ENCODE measurements at places on chromosomes 6 and 20.

DNA sequence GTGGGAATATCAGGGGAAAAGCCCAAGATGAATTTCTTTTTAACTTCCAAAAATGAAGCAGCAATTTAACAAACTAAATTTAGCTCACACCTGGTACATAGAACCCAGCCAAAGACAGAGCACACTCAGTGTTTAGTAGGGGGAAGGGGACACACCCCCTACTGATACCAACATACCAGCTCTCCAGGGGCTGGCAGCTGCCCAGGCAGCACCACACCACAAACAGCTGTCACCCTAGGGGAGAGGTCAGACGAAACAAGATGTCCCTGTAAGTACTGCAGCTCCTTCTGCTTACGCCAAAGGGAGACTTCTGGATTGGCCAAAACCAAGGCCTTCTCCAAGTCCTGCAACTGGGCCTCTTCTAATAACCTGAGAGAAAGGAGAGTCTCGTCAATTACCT lies 26.0 kb downstream of the MDN1 start:
- no peak for DNase-seq

- no peak for DNase-seq
These were observed 63.2 kb upstream of the BMP2 start for GRCh38 chr20:6704132-6704861.

GRCh38 chr6:3072798-3073197 lies 4.5 kb downstream of the RIPK1 start:
- DNase-seq, result no peak

- DNase-seq, result no peak
These were observed 3.4 kb upstream of the BHLHE23 start for GRCh38 chr20:63009988-63010769.

DNA sequence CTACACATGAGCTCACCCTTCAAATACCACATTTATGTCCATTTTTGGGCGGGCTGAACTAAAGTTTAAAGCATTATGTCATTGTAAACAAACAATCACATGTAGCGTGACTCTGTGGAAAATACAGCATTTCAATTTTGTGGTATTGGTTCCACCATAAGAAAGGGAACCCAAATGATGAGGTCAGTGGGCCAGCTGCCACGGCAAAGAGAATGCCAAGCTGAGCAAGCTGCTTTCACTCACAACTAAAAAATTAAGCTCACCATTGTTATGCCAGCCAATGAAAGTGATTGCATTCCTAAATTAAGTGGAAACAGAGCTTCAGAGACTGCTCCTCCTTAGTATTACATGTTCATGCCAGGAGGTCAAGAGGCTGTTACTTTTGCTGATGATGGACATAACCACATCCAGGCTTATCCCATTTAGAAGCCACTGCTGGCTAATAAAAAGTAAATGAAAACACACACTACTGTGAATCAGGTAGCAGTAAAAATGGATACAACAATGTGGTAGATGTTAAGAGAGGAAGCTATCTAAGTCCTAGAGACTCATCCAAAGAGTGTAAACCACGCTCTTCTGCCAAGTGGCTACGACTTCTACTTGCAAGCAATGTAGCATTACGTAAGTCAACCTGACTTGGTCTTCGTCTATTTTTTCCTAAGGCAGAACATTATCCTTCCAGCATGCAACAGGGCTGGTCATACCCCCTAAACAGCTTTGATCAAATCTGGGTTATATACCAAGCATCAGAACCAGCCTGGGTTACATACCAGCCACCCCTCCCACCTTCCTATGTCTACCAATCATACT lies 164.8 kb downstream of the BACH2 start:
- DNase-seq, result peak; percentile 29

DNA sequence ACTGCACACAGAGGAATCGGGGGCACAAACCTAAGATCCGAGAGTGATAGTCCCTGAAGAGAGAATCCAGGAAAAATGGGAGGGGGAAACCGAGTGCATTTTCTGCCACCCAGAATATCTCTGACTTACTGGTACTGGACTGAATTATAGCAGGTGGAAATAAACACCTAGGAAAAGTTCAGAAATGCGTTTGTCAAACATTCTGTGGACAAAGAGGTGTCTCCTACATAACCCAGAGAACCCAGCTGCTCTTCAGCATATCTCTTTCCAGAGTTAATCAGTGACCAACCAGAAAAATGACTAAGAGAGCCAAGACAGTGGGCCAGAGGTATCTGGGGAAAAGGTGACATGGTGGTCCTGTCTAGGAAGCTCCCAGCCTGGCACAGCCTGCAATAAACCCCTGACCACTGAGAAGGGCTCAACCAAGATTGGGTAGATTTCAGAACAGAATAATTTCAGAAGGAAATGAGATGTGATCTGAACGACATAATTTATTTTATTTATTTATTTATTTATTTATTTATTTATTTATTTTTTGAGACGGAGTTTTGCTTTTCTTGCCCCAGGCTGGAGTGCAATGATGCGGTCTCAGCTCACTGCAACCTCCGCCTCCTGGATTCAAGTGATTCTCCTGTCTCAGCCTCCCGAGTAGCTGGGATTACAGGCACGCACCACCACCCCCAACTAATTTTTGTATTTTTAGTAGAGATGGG lies 6.0 kb upstream of the VNN1 start:
- no peak for DNase-seq

DNA sequence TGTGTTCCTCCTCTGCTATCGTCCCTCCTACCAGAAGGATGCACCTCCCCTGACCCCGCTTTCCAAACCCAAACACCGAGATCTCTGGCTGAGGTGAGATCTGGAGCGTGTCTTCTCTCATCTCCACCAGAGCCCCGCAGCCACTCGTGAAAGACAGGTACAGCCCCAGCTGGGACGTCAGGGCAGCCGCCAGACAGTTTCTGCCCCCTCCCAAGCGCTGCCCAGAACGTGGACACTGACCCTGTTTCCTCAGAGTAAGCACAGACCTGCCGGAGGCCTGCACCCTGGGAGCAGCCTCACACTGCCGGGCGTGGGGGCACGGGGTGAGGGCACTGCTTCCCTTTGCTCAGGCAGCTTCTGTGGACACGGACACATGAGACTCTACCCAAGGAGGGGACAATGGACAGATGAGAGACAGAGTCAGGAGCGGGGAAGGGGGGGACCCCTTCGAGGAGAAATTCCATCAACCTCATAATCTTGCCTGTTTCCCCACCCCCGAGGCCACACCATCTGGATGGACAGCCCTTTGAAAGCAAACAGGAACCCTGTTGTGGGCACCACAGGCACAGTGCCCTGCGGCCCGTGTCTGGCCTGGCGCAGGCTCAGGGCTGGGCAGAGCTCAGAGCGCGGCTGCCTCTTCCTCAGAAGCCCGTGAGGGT lies 210.6 kb downstream of the DLL1 start:
- DNase-seq, result no peak

GRCh38 chr6:15299430-15300131 lies 53.7 kb downstream of the JARID2 start:
- DNase-seq, result peak; percentile 98

- no peak for DNase-seq
These were observed 24.1 kb upstream of the TRIM27 start for GRCh38 chr6:28947831-28948270.

GRCh38 chr20:33444797-33445560 lies 1.4 kb upstream of the SNTA1 start:
- DNase-seq, result no peak

DNA sequence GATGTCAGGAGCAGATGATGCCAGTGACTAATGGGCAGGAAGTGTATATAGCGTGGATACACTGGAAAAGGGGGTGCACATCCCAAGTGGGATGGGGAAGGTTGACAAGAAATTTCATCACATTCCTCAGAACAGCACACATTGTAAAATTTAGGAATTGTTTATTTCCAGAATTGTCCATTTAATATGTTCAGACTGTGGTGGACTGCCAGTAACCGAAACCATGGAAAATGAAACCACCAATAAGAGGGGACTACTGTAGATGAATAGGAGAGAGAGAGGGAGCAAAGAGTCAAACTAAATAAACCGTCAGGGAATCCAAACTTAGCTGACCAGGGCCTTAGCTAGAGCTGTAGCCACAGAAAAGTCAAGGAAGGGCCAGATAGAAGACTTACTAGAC lies 164.4 kb upstream of the PRDM1 start:
- no peak for DNase-seq

GRCh38 chr20:21109144-21109543 lies 3.0 kb upstream of the LINC00237 start:
- no peak for DNase-seq

GRCh38 chr6:39696986-39697788 lies 28.0 kb downstream of the KIF6 start:
- DNase-seq, result no peak

DNA sequence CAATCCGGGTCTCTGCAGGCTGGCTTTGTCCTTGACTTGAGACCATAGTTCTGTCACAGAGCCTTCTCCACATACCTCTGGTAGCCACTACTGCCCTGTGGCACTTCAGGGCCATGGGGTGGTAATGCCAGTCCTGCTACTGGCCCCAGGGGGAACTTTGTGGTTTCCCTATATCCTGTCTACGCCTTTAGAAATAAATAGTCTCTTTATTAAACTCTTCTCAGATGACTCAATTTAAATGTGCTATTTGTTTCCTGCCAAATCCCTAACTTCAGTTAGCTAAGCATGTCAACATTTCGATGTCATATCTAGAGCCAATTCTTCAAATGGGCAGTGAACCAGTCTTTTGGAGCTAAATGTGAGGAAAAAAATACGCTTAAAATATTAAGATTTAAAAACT lies 60.1 kb downstream of the SEL1L2 start:
- no peak for DNase-seq

DNA sequence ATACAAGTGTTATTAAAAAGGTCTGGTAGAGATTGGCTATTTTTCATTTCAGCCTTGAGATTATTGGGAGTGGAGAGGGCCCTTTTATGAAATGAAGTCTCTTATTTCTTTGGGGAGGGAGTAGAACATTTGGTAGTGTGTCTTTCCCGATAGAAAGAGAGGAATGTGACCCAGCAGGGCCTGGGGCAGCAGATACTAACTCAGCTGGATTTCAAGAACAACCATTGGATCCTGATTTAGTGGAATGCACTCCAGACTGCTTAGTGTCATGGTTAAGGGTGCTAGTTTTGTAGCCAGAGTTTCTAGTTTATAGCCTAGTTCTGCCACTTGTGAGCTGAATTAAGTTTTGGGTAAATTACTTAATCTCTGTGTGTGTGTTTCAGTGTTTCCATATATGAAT lies 18.4 kb upstream of the FLRT3 start:
- no peak for DNase-seq

DNA sequence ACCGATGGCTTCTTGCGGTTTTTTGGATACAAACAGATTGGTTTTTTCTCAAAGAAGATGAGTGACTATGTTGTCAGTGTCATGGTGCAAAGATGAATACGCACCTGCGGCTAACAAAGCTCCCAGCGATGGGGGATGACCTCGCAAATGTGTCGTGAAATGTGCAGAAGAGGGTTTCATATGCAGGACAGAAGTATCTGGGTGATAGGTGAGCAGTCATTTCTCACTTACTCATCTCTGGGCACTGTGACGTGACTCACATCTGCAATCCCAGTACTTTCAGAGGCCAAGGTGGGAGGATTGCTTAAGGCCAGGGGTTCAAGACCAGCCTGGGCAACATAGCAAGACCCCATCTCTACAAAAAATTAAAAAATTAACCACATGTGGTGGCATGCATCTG lies 216.3 kb downstream of the ERMARD start:
- DNase-seq, result no peak

DNA sequence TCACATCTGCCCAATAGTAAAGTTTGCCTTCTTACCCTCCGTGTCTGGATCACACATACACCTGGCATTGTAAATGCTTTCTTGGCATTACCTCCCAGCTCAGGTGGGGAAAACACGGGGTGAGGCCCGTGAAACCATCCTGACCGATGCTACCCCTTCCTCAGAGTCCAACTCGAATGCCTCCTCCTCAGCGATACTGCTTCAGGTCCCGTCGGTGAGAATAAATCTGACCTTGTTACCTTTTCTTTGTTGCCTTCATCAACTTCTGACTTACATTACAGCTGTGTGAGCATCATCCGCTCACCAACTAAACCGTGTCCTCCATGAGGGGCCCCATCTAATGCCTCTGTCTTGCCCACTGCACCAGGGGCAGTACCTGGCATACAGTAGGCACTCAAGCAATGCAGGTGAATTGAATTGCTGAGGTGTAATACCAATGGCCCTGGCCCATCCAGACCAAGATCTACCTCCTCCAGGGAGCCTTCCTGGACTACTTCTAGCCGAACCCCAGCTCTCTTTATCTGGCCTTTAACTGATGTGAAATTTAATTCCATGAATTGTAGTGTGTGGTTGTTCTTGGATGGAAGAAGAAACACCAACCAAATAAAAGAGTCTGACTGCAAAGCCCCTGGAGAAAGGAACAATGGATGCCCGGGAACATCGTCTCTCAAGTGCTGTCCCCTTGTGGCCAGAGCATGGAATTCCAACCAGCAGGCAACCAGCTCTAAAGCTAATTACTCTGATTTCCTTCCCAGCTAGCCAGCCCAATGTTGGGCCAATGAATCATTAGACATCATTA lies 141.5 kb downstream of the ANKRD60 start:
- peak; percentile 16 for DNase-seq

DNA sequence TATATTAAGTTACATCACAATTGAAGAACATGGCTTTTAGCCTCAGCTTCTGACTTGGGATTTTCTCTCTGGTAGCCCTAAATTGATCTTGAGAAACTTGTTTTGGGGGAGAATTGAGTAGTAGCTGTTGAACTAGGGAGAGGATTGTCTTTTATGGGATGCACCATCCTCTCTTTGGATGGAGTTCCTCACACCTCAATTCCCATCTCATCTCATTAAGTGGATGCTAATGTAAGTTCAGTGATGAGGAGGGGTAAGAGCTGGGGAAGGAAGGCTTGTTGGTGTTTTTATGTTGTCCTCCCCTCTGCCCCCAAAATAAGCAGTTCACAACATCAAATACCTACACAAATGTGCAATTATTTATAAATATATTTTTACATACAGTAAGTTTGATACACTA lies 4.0 kb downstream of the GJA1 start:
- no peak for DNase-seq

DNA sequence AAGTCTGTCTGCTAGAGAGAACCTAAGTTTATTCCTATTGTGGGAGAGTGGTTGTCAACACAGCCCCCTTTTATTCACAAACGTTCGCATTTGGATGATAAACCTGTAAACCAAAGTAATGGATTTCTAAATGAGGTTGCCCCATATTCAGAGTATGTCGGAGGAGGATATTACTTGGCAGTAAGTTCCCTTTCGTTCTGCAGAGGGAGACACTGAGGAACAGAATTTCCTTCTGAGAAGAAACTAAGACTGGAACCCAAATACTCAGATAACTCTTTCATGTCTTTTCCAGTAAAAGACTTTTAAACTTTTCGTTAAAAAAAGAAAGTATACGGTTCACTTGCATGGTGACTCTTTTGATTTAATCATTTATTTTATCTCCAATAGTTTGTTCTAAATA lies 754.6 kb upstream of the MMS22L start:
- DNase-seq, result no peak

DNA sequence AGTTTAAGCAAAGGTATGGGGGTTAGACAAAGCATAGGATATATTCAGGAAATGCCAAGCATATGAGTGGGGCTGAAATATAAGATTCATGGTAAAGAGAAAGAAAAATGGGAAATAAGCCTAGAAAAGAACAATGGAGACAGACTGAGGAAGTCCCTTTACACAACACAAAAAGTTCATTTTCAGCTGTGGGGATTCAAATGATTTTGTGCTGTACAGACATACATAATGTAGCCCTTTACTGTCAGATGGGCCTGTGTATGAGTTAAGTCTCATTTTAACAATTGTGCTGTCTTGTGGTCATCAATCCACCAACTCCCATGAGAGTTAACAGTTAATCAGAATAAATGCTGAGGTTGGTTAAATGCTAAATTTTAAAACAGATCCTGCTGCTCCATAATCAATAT lies 37.2 kb downstream of the REV3L start:
- no peak for DNase-seq

GRCh38 chr6:106477146-106477545 lies 116.6 kb downstream of the CRYBG1 start:
- DNase-seq, result peak; percentile 93

Data from AML-193 (cell line).